Psoas muscle (tissue), 8 donors: ENCODE measurements at places on chromosomes 11 and 22. TPM values are rescaled to one million over a fixed set of nuclear protein-coding genes. Genes with fewer than 3 reads are reported as not detected.

- DNase-seq: peak; percentile 96
These were observed at the start of gene LMF2 for GRCh38 chr22:50507421-50507990. Gene LMF2, minus strand, starts transcription at chr22:50507702. Its CDS starts 27 bp downstream, at chr22:50507675.

The ALDH3B1 gene
- 0.83 TPM for polyA plus RNA-seq

The OR10S1 gene
- polyA plus RNA-seq: not detected

DNA sequence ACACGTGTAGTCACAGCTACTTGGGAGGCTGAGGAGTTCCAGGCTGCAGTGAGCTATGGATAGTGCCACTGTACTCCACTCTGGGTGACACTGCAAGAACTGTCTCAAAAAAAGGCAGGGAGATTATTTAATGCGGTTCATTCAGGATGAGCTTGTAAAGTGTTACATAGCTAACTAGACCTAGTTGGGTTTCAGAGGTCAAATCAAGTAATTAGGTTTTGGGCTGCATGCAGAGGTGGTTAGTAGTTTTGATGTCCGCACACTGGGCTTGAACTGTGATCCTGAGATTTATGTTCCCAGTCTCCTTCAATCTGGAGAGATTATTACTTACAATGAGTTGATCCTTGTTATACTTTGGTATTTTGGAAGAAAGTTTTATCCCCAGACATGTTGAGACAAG, 2.1 kb upstream of the RBM4 start:
- no peak for DNase-seq

DNA sequence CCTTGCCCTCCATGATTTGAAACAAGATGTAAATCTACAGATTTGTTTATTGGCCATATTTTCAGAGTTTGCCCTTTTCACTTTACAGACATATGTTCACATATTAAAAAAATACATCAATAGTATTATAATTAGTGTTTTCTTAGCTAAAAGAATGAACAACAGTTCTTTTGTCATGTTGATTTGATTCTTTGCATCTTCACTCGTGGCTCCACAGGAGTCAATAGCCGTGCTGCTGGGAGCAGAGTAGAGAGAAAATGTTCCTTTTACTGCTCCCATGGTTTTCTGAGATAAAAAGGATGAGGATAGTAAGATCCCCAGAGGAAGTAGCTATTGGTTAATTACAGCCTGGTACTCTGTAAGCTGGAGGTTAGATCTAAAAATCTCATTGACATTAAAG, 151.2 kb downstream of the PGR start:
- no peak for DNase-seq

The NCR3LG1 gene
- polyA plus RNA-seq: 0.14 TPM

GRCh38 chr11:369336-370018, at the start of gene B4GALNT4:
Gene B4GALNT4, plus strand, starts transcription at chr11:369499. Its CDS starts 305 bp downstream, at chr11:369804.
- DNase-seq: peak; percentile 32

- no peak for DNase-seq
These were observed 257.7 kb upstream of the CCDC90B start for GRCh38 chr11:83543706-83544439.

The RRP8 gene
- polyA plus RNA-seq: 18.4 TPM

DNA sequence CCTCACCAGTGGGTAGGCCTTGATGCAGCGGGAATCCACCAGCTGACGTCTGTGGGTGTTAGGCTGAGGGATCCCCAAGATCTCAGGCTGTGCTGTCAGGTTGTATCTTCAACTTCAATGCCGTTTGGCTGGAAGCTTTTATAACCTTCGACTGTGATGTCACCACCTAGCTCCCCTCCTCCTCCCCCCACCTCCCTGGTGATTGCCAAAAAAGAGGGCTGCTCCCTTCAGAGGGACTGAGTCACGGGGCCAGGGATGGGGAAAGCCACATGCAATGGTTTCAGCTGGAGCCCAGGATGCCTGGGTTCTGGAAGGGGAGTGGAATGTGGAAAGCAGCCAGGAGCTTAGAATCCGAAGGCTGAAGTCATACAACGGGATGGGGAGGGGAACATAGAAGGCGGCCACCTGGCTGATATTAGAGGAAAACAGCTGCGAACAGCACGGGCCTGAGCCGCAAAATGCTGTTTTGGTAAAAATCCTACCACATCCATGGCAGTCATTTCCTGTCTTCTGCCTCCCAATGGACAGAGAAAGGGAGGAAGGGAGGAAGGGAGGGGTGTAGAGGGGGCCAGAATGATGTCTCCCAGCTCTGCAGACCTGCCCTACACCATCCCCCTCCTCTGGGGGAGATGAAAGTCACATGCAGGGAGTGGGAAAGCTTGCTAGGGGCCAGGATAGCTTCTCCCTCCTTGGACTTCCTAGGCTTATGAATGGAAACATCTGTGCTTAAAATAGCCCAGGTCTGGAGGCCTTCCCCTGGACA, at the start of gene LRRN4CL:
LRRN4CL (minus strand) TSS at position 110 of the 763 bp plus-strand sequence. CDS start 1,022 bp downstream, outside the sequence.
- DNase-seq: peak; percentile 92

GRCh38 chr22:31814942-31815341, 61.1 kb downstream of the DEPDC5 start:
- no peak for DNase-seq

DNA sequence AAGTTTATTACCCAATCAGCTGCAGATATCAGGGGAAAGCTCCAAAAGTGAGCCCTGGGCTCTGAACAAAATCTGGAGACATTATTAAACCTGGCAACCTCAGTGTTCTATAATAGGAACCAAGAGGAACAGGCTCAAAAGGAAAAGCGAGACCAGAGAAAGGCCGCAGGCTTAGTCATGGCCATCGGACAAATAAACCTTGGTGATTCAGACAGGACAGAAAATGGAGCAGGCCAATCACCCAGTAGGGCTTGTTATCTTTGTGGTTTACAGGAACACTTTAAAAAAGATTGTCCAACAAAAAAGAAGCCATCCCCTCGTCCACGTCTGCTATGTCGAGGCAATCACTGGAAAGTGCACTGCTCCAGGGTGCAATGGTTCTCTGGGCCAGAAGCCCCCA, 7.7 kb upstream of the PANX1 start:
- no peak for DNase-seq

- no peak for DNase-seq
These were observed 169.8 kb upstream of the TENM4 start for GRCh38 chr11:79610678-79611077.

The TMEM151A gene
- polyA plus RNA-seq: not detected

DNA sequence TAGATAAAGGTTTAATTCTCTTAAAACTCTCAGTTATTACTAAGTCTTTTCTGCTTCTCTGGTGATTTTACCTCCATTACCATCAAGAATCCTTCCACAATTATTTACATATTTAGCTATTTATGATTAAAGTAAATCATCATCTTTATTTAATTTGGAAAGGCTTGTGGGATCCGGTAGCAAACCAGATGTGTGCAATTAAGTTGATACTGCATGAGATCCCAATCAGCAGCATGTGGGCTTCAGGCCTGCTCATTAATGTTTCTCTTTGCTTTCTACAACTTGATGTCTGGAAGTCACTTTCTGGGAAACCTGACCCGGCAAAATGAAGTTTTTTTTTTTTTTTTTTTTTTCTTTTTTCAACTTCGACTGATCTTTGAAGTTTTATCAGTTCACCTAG, 558.4 kb upstream of the ANO5 start:
- DNase-seq: no peak

The RGL4 gene
- 0.10 TPM for polyA plus RNA-seq

The MYRF gene
- polyA plus RNA-seq: 0.08 TPM

DNA sequence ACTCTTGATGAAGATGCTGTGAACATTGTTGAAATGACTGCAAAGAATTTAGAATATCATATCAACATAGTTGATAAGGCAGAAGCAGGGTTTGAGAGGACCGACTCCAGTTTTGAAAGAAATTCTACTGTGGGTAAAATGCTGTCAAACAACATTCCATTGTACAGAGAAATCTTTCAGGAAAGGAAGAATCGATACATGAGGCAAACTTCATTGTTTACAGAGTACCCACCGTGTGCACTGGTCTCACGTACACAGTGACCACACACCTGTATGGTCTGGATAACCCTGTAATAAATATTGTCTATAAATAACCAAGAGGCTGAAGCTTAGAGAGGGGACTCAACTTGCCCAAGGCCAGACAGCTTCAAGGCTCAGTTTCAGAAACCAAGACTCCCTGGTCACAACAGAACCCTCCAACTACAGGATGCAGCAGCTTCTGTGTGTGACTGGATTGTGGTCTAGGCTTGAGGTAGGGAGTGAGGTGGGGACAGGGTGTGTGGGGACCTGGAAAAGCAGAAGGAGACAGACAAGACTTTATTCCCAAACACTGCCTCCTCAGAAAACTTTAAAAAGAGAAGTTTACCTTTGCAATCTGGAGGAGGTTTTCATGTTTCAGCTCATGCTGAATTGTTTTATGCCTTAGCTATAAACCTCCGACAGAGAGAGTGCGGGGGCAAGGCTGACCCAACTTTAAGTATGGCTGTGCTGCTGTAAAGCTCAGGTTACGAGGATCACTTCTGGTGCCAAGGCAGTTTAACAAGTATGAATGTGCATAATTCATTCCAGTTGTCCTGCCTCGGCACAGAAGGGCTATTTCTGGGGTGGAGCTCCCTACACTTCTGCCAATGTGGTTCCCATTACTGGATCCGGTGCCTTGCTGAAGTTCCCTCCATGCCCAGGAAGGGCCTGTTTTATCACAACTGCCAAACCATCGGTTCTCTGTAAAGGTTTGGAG, 372.6 kb upstream of the NARS2 start:
- no peak for DNase-seq

GRCh38 chr11:45158210-45158731, 11.8 kb downstream of the PRDM11 start:
- DNase-seq: no peak

DNA sequence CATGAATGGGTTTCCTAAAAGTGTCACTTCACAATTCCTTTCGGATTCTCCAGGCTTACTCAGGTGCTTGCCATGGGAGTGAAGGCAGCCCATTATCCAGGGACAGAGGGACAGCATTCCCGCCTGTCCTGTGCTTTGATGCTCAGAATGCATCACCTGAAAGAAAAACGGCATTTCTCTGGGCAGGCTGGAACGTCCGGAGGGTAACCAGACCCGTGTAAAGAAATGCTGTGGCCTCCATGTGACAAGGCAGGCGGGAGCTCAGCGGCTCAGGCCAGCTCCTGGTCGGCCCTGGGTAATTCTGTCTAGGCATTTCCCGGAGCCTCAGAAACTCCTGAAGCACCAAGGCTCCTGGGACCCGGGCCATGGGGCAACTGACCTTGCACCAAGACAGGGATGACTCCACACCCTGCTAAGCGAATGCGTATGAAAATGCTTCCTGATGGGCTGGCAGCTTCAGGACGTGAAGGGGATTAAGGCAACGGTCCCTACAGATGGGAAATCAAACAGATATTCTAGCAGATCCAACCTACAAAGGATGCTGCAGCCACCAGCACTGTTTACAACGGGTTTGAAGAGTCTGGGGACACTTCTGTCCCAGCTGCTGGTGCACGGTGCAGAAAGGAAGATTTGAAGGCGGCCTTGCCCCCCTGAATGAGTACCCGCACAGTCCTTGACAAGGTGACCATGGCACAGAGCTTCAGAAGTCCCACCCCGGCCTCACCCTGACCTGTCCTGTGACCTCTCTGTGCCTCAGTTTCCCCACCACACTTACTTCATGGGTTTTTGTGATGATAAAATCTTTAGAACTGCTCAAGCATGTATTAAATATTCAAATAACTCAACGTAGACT, 13.6 kb upstream of the FGF3 start:
- peak; percentile 8 for DNase-seq

The B4GAT1 gene
- 50.3 TPM for polyA plus RNA-seq

DNA sequence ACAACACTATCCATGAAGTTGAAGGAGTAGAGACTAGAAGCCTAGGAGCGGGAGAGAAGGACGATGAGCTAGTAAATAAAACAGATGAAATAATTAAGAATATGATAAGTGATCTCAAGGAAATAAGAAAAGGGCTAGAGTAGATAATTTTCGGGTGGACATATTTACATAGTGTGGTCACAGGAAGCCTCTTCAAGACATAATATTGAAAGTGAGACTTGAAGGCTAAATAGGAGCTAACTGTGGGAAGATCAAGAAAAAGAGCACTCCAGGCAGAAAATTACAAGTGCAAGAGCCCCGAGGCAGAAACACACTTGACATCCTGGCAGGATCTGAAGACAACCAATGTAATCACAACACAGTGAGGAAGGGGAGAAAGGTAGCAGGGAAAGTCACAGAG, 11.9 kb upstream of the PPFIBP2 start:
- no peak for DNase-seq

The OR52A1 gene
- polyA plus RNA-seq: not detected

- no peak for DNase-seq
These were observed 27.9 kb downstream of the ATG16L2 start for GRCh38 chr11:72842126-72842525.

The CELSR1 gene
- 0.09 TPM for polyA plus RNA-seq

DNA sequence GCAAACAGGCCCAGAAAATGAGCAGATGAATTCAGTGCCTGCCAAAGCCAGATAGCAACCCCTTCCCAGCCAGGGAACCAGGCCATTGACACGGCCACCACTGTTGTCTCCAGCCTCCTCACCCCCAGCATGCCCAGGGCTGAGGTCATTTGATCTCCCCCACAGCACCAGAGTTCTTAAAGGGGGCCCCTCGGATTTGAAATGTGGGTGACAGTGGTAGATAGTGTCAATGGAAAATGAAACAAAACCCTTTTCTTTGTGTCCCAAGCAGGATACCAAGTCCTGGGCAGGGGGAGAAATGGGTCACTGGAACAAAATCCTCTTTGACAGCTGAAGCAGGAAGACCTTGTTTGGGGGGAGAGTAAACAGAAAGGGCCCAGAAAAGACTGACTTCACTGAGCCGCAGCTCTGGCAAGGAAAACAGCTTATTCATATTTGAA, 14.3 kb upstream of the ACCSL start:
- DNase-seq: no peak

- no peak for DNase-seq
These were observed 64.2 kb downstream of the FLI1 start for GRCh38 chr11:128757886-128758612.

- DNase-seq: no peak
These were observed 9.1 kb upstream of the GLYATL1B start for GRCh38 chr11:59076876-59077571.

DNA sequence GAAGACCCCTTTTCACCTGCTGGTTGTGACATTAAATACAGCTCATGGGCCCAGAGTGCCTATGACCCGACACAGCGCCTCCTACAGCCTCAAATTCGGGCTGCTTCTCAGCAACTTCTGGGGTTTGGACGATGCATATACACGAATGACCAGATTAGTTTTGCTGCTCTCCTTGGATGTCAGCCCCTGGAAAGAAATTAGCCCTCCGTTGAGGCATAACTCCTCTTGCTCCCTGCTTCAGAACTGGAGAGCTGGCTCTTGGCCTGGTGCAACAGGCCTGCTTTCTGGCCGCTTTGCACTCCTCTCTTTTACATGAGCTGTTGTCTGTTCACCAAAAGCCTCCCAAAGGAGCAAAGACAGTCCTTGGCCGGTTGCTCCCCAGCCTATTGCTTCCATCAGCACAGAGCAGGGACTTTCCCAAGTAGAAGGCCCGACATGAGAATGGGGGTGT, 3.3 kb downstream of the TECTA start:
- DNase-seq: peak; percentile 26

The OR8D1 gene
- not detected for polyA plus RNA-seq
